Activated T-cell treated with anti-CD3 and anti-CD28 coated beads, Interleukin-2, amount 50 U/mL, for 48 hours (primary cell): ENCODE measurements at places on chromosomes 16 and 17.
A peak's percentile ranks its signal among the peaks of the same experiment; 100 is the strongest.

DNA sequence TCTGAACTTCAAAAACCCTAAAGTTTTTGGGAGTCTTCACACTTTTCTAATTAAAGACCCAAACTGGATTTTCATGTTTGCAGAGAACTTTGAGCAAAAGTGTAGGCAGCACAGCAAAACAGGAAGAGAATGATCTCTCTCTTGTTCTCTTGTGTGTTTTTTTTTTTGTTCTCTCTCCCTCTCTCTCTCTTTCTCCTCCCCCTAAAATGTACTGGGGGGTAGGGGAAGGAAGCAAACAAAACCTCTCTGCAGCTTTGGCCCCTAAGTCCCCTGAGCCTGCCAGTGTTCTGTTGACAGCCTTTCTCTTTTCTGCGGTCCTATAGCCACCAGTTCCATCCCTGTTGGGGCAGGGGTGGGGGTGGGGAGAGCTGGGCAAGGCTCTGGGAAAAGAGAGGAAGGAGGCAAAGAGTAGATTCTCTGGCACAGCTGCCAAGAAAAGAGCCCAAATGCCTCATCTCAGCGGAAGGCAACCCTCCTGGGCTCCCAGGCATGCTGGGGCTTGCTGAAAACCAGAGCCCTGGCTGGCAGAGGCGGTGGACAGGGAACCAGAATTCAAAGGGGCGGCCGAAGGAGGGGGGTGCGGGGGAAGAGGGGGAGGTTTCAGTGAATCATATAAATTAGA lies 295.3 kb downstream of the SOX9 start:
- no peak for DNase-seq

DNA sequence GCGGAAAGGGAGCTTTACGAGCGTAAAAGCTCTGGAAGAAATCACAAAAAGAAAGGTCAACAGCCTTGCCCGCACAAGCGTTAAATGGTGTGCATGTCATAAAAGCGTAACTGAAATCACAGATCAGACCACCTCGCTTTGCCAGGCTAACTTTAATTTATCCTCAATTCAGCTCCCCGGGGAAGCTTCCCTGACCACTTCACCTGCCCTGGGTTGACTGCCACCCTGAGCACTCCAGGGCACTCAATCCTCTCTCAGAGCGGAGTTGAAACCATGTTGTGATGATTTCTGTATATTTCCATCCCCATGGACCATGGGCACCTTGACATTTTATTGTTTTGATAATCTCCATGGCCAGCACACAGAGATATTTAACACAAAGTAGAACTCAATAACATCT lies 16.1 kb upstream of the NAGS start:
- DNase-seq = no peak

- no peak for DNase-seq
Measured at GRCh38 chr16:27317320-27317719, 3.5 kb downstream of the IL4R start.

GRCh38 chr16:17171250-17172143 lies 299.3 kb downstream of the XYLT1 start:
- DNase-seq = no peak

GRCh38 chr17:8163978-8164814 lies 1.4 kb upstream of the VAMP2 start:
- peak; percentile 85 for DNase-seq
